Stimulated activated CD8-positive, alpha-beta memory T cell treated with anti-CD3 and anti-CD28 coated beads, Interleukin-15, amount 100 ng/mL, for 48 hours (primary cell): ENCODE measurements at places on chromosomes 5 and 9.

GRCh38 chr9:89352451-89352850 lies 34.2 kb downstream of the SECISBP2 start:
- DNase-seq, result no peak

- no peak for DNase-seq
Observed at GRCh38 chr9:114798780-114799427, 6.9 kb downstream of the TNFSF15 start.

DNA sequence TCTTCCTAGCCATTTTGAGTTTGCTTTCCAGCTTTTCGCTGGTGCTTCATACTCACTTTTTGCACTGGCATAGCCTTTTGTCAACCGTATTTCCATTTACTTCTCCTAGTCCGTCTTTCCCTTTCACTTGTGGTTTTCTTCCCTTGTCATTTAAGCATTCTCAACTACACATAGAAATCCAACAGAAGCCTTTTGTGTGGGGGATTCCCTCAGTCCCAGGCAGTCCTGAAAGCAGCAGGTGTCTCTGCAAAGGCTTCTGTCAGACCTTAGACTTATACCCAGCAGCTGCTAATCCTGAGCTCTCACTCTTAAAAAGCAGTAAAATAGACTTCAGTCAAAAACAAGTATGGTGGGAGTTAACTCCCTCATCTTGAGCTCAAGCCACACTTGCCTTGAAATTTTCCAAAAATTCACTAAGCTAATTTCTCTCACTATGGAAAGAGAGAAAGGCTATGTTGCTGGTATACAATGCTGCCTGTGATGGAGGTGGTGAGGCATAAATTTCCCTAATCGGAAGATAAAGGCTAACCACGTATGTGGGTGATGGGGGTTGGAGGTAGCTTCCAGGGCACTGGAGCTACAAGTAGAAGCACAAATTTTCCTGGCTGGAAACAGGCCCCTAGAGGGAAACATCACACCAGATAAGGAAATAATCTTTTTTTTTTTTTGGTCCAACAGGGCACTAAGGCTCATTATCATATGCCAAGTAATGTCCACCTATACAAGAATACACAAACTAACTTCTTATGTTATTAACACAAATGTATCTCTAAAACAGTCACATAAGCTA lies 34.8 kb upstream of the IFNK start:
- no peak for DNase-seq

DNA sequence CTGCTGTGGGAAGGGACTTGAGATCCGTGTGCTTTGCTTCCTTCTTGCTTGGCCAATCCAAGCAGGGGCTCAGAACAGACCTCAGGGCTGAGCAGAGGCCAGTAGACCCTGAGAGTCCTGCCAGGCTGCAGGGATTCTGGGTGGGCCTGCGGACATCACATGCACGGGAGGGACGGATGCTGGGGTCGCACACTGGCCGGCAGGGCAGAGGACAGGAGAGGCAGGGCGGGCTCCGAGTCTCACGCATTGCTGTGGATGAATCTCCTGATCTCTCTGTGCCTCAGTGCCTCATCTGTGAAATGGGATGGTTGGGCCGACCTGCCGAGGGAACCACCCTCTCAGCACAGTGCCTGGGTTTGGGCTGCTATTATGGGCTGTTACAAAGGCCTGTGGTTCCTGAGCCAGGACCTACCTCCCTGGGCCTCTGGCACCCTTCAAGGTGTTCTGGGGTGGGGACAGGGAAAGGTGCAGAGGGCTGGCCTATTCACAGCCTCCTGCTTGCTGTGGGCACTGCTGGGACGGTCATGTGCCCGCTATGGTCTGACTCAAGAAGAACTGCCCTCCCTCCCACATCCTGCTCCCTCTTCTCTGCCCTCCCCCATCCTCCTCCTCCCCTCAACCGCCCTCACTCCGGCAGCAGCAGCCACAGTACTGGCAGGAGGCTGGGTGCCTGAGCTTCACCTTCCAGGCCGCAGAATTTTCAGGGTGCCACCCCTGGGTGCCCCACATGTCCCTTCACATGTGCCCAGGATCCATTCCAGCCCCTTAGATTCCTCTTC lies 43.3 kb downstream of the NCS1 start:
- no peak for DNase-seq

GRCh38 chr5:25020454-25020853 lies 375.7 kb upstream of the CDH10 start:
- DNase-seq, result no peak

DNA sequence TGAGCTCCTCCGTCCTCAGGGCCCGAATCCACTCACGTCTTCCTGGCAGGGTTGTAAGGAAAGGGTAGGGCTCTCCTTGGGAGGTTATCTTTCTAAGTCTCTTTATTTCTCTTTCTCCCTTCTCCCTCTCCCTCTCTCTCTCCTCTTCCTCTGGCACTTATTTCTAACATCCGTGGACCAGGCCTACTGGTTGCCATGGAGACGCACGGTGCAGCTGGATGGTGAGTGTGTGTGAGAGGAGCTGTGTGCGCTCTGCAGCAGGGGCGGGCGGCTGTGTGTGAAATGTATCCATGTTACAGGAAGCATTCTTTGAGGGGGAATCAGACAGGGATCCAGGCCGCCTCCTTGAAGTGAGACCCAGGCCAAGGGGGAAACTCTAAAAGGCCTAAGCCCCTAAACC lies 32.2 kb downstream of the PCDH1 start:
- no peak for DNase-seq

DNA sequence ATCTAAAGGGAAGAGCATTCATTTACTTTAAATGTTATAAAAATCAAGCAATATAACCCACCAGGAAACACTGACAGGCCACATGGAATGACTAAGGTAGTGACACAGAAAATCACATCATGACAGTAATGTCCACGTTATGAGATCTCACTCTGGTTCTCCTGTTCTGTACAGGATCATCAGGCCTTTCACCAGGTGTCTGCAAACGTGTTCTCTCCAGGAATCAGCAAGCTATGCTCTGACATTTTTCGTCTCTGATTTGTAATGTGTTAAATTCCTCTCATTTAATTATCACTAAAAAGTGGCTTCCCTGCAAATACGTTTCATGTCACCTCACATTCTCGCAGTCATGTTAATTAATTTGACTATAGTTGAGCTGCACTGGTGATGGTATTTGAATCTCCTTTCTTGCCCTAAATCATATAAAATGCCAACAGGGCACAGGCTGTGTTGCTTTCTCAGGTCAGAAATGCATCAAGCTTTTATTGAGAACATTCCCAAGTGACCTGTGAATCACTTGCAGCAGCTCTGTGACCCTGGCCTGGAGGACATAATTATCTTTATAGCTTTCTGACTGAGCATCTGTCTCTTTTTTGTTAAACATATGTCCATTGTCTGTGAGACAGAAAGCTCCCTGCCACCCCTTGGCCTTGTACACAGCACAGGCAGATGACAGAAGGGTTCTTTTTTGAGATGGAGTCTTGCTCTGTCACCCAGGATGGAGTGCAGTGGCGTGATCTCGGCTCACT lies 196.2 kb downstream of the DIRAS2 start:
- DNase-seq, result no peak

DNA sequence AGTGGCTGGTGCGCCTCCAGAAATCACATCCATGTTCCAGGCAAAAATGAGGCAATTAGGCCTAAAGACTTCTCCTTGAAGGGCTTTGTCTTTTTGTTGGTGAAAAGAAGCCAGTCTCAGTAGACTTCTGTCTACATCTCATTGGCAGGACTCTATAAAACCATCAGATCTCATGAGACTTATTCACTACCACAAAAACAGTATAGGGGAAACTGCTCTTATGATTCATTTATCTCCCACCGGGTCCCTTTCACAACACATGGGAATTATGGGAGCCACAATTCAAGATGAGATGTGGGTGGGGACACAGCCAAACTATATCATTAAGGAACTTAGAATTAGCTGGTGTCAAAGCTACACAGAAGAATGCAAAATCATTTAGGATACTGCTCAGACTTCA lies 77.7 kb upstream of the SNX2 start:
- no peak for DNase-seq

- no peak for DNase-seq
Observed at GRCh38 chr5:112004867-112005622, 248.1 kb upstream of the NREP start.

- no peak for DNase-seq
Observed at GRCh38 chr9:117643288-117643654, 60.9 kb upstream of the TLR4 start.

DNA sequence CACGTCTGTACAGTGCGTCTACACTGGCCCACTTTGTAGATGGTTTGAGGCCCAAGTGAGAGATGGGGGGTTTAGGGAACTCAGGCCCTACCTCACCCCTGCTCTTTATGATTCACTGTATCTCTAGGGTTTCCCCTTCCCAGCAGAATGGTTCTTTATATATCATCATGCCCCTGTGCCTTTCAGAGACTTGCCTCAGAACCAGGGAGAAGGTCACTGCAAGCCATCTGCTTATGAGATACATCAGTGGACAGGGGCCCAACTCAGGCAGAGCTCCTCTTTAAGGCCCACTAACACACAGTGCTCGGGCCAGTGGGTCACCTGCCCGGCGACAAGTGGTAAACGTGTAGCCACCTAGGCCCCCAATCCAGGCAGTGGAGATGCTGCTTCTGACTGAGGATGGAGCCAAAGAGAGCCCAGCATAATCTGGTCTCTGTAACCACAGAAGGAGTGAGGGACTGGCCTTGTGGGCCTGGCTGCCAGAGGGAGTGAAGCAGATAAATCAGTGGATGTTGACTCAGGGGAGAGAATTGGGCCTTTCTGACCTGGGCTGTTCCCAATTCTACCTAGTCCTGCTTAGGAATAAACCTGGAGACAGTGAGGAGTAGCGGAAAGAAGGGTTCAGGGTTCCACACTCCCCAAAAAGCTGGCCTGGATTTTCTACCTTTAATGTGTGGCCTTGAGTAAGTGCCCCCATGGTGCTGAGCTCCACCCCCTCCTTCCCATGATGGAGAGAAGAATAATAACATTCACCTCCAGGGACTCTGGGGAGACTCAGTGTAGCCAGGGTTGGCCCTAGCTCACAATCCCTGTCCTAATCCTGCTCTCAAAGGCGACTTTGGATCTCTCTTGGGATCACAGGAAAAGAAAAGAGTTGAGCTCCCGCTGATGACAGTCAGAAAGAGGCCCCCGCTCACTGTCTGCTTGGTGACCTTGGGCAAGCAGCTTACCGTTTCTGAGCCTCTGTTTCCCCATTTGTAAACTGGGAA lies 2.8 kb upstream of the DUSP1 start:
- no peak for DNase-seq

GRCh38 chr5:169164481-169164925 lies 136.4 kb downstream of the SLIT3 start:
- no peak for DNase-seq

- DNase-seq, result no peak
Observed at GRCh38 chr9:79362100-79363081, 209.4 kb upstream of the TLE4 start.

DNA sequence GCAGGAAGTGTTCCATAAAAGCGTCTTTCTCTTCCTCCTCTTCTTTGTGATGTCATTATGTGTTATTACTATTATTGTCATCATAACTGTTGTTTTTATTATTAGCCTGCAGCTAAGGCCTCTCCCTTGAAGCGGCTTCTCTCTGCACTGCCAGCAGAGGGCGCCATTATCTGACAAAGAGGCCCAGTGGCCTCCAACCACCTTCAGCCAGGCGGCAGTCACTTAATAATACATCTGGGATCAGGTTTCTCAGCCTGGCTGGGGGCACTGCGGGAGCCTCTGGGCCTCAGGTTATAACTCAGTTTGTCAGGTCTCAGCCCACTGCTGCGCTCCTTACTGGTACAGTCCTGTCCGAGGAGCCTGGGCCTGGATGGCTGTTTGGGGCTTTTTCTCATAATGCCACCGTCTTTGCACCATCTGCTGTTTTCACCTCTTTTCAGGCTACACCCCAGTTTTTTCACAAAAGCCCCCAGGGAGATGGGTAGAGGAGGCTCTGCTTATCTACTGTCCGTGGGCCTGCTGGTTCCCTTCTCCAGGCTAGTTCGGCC lies 281.9 kb downstream of the NSG2 start:
- peak; percentile 15 for DNase-seq

DNA sequence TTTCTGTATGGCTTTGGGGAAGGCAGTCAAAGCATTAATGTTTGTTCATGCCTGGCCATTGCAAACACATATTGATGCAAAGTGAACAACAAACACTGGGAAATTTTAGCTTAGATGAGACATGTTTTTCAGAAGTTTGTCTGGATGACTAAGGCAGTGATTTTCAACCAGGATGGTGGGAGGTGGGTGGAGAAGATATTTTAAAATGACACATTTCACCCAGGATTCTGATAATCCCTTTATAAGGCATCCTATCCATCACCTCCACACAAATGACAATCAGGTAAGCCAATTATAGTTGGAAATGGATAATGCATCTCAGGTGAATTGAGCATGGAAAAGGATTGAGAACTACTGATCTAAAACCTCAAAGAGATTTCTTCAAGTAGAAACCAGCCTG lies 57.4 kb upstream of the SV2C start:
- no peak for DNase-seq

GRCh38 chr9:70679845-70680244 lies 265.4 kb upstream of the KLF9 start:
- DNase-seq, result no peak

GRCh38 chr9:7209016-7209715 lies 451.4 kb downstream of the KDM4C start:
- DNase-seq, result no peak

- no peak for DNase-seq
Observed at GRCh38 chr9:131671133-131671520, 68.7 kb downstream of the RAPGEF1 start.

GRCh38 chr5:116576053-116576713 lies 1.6 kb upstream of the SEMA6A start:
- no peak for DNase-seq

GRCh38 chr5:10621832-10622231 lies 58.0 kb downstream of the ANKRD33B start:
- DNase-seq, result no peak

- DNase-seq, result no peak
Observed at GRCh38 chr9:114473447-114473801, 31.8 kb downstream of the WHRN start.
